Stimulated activated CD8-positive, alpha-beta memory T cell treated with anti-CD3 and anti-CD28 coated beads, Interleukin-4, amount 100 ng/mL, for 24 hours (primary cell): ENCODE measurements at places on chromosomes 3 and 15.

- no peak for DNase-seq
These were observed 53.8 kb upstream of the BOC start for GRCh38 chr3:113157408-113158030.

- DNase-seq = no peak
These were observed 205.6 kb downstream of the NECTIN3 start for GRCh38 chr3:111277226-111277625.

GRCh38 chr3:116445311-116445841 lies at the start of gene LSAMP:
LSAMP (minus strand) TSS chr3:116445487.
- DNase-seq = no peak

GRCh38 chr3:98777801-98778220 lies 14.7 kb downstream of the ST3GAL6 start:
- no peak for DNase-seq
